Uterus (tissue), 4 donors: ENCODE measurements at places on chromosomes 4 and X. TPM values are rescaled to one million over a fixed set of nuclear protein-coding genes. Genes with fewer than 3 reads are reported as not detected.

The TENM3 gene
- 15.1 TPM for total RNA-seq

The CXCR3 gene
- total RNA-seq = 0.28 TPM

The SLC16A2 gene
- total RNA-seq = 4.4 TPM

The NKAP gene
- 1.5 TPM for total RNA-seq

The THAP9 gene
- total RNA-seq = 6.8 TPM

The PAGE2B gene
- not detected for total RNA-seq

GRCh38 chr4:53371843-53372521 lies 5.5 kb upstream of the FIP1L1 start:
- no peak for DNase-seq

- DNase-seq = no peak
Measured at GRCh38 chr4:93216646-93217045, 611.9 kb upstream of the ATOH1 start.

- DNase-seq = no peak
Measured at GRCh38 chrX:65635822-65636221, 31.6 kb upstream of the MSN start.

DNA sequence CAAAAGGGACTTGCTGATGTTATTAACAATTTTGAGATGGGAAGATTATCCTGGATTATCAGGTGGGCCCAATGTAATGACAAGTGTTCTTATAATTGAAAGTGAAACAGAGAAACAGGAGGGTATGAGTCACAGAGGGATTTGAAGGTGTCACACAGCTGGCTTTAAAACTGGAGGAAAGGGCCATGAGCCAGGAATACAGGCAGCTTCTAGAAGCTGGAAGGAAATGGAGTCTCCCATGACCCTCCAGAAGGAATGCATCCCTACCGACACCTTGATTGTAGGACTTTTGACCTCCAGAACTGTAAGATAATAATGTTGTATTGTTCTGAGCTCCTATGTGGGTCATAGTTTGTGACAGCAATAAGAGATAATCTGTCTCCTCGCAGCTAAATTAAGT lies 98.0 kb upstream of the STIM2 start:
- no peak for DNase-seq

GRCh38 chr4:144750348-144750747 lies 104.4 kb downstream of the HHIP start:
- DNase-seq = no peak

GRCh38 chr4:84967243-84967690 lies 777 bp upstream of the WDFY3 start:
- DNase-seq = peak; percentile 27
